ENCODE measurements at places on chromosomes 4 and X.

- DNase-seq, result no peak
Observed at GRCh38 chr4:85603437-85604336, 128.7 kb downstream of the ARHGAP24 start.

DNA sequence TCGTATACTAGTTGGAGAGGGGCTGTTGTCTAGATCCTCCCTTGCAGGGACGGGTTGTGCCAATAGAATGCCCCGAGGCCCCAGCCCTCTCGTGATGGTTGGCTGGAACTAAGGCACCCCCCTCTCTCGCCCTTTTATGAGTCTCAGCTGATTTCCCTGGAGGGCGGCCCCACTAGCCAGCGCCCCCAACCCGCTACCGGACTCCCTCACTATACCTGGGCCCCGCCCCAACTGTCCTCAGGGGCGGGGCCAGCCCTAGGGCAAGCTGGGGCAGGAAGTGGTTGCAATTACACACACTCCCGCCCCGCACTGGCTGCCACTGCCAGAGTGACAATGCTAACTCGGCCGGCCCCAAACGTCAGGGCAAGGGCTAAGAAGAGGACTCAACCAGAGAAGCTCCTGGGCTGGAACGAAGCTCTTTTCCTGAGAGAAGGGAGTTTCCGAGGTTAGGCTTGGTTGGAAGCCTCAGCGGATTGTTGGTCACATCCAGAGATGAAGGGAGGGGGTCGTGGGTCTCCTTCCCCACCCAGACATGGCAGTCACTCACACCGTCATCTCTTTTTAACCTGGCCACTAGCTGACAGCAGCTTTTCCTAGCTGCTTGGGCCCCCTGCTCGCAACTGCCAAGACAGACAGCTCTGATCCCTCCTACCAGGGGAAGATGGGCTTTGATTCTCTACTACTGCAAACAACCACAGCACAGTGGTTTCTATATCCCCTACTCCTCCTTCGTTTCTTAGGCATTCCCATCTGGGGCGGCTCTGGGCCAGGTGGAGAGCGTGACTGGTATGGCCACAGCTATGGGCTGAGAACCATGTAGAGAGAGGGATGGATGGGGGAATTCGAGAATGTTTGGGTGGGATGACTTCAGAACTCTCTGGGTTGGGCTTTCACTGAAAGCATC lies 21.0 kb upstream of the BCORL1 start:
- peak; percentile 61 for DNase-seq

DNA sequence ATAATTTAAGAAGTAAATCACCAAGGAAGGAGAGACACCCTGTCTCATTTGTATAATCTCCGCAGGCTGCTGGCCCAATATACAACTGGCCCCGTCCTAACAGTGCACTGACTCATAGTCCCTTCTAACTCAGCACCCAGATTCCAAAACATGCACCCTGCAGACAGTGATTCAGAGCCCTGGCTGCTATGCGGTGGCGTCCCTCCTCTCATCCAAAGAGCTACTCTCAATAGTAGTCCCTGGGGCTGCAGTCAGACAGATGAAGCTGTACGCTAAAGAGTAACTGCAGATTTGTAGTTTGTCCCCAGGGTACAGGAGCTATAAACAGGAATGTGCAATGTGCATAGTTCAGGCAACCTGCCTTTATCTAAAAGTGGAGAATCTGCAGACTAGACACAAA lies 23.0 kb downstream of the GABRA3 start:
- DNase-seq, result no peak

DNA sequence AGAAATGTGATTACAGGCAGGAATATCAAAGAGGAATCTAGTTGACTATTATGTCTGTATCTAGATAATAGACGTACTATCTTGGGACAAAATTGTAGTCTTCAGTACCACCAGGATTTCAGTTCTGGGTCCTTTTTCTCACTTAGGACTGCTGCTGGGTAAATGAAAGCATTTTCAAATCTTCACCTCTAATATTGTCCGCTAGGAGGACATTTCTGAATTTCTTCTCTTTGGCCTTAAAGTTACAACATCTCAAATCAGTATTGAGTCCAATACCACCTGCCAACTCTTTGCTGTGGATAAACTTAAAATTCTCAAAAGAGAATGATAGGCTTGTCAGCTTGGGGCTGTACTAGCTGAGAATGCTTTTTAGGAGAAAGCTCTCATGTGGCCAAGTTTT lies 6.0 kb downstream of the FGF16 start:
- no peak for DNase-seq

GRCh38 chr4:687048-687970 lies 1.6 kb downstream of the SLC49A3 start:
- no peak for DNase-seq

GRCh38 chr4:156571146-156571545 lies 400.5 kb downstream of the PDGFC start:
- no peak for DNase-seq

DNA sequence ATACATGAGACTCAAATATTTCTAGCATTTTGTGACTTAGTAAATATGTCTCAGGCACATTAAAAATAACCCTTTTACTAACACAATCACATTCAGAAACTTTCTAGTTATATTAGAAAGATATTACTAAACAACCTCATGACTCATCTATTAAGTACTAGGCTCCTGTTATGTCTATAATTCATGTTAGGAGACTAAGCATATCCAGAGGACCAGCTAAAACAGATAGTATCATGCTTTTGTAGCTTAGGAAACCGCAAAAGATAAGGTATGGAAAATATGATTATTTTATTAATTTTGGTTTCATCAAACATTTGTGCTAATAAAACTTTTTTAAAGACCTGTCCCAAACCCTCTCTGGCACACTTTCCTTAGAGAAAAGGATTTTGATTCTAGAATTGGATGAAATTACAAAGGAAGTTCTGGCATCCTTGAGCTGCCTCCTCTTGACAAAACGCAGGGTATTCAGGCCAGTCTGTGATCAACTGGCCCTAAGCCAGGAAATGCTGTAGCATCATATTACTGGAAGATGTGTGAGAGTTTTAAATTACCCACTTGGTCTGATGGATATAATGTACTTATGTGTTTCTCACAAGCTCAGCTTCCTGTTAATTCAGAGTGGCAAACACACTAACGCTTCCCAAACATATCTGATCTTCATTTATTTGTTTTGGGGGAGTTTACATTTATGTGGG lies 60.4 kb downstream of the NRK start:
- no peak for DNase-seq

- no peak for DNase-seq
Observed at GRCh38 chrX:100747090-100747489, 15.2 kb upstream of the SYTL4 start.

GRCh38 chr4:178415925-178416324 lies 973.7 kb upstream of the AGA start:
- DNase-seq, result no peak

DNA sequence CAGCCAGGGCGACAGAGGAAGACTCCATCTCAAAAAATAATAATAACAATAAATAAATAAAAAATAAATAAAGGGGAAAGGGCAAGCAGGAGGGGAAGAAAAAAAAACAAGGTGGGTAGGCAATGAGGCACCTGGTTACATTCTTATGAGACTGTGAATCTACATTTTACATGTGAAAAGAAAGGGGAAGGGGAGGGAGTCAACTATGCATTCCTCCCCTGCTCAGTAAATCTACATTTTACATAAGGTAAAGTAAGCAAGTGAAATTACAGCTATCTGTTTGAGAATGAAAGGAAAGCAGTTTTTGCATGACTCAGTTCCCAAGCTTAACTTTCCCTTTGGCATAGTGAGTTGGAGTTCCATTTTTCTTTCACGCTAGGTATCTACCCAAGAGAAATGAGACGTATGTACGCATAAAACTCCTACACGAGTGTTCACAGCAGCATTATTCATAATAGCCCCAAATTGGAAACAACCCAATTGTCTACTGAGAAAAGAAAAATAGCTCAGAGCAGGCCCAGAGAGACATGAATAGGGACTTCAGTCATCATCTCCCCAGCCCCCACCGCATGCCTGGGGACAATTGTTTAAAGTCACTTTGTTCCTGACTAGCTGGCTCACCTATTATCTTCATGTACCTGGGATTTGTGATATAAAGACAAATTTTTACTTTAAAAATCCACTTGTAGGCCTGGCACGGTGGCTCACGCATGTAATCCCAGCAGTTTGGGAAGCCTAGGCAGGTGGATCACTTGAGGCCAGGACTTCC lies 52.4 kb downstream of the DDX3X start:
- DNase-seq, result no peak

- DNase-seq, result peak; percentile 46
Observed at GRCh38 chr4:82798168-82799005, at the start of gene SCD5. TSS of gene SCD5 (minus strand) at chr4:82798796. CDS start at chr4:82798537, 259 bp downstream.

DNA sequence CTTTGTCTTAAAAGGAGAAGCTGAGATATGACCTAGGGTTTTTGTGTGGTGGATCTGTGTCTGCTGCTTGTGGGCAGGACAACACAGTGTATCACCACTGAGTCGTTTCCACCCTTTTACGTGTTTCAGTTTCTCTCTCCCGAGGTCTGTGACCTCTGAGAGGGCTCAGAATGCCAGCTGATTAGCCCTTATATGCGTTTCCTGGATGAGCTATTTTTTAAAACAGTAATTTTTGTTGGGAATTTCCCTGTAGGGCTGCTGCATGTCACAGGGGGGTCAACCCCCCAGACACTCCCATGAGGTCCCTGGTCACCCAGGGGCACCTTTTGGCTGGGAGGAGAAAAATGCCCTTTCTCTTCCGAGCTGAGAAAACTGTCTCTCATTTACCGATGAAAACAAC lies 170.4 kb upstream of the CASK start:
- no peak for DNase-seq

DNA sequence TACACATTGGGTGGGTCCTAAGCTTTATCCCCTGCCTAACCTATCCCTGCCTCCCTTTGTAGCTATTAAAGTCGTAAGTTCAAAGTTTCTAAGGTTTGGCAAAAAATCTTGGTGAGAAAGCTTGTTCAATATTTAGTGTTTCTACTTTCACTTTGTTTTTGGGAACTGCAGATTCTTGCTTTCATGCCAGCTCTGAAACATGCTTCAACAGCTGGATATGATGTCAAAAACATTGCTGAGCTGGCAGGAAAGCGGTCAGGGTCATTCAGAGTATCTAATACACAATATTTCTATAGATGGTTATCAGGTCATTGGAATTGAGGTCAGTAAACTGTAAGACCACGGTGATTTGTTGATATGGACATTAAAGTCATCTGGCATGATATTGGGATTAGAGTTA lies 19.7 kb downstream of the CENPI start:
- DNase-seq, result no peak

Measured in stimulated activated CD4-positive, alpha-beta T cell treated with anti-CD3 and anti-CD28 coated beads, Interleukin-2, amount 100 ng/mL, for 48 hours (primary cell).